ENCODE measurements at places on chromosomes 6 and 20. TPM values are rescaled to one million over a fixed set of nuclear protein-coding genes. Genes with fewer than 3 reads are reported as not detected.

Gene SOX12
- 11.8 TPM for total RNA-seq

Gene RIPOR2
- 34.2 TPM for total RNA-seq

Gene ZBTB46
- 8.3 TPM for total RNA-seq

Gene CST4
- total RNA-seq = not detected

Gene PPP1R14C
- total RNA-seq = 19.4 TPM

Gene LY86
- total RNA-seq = 7.8 TPM

Gene TRIM31
- not detected for total RNA-seq

Gene DEFB124
- not detected for total RNA-seq

Gene TBC1D22B
- total RNA-seq = 9.6 TPM

Gene PRSS16
- 0.50 TPM for total RNA-seq
